Activated CD4-positive, CD25-positive, alpha-beta regulatory T cell treated with anti-CD3 and anti-CD28 coated beads, Interleukin-2, amount 50 U/mL, for 24 hours (primary cell): ENCODE measurements at places on chromosomes 7 and 10.

DNA sequence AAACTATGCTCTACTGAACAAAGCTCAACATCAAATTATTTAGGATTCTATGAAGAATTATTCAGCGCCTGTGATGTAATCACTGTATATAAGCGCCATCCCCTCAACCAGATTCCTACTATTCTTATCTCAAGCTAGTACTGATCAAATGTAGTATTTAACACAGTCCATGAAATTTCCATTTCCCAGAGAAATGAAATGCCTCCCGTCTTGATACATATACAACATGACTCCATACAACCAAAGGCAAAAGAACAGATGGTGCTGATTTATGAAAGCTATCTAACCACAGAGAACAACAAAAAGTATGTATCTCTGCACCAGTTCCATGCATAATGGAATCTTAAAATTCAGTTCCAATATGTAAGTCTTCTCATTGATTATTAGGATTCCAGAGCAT lies 406.1 kb downstream of the PARD3 start:
- no peak for ATAC-seq

DNA sequence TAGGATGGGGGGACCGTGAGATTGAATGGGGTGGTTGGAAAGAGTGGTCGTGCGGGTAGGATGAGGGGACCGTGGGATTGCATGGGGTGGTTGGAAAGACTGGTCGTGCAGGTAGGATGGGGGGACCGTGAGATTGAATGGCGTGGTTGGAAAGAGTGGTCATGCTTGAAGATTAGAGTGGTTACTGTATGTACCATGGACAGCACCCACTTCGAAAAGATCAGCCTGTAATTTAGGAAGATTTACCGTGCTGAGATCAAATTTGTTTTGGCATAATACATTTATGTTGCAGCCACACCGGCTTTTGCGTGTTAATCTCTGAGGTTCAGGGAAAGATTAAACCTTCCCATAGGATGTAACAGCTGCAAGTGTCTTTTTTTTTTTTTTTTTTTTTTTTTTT lies 495.2 kb upstream of the ADARB2 start:
- ATAC-seq: no peak

DNA sequence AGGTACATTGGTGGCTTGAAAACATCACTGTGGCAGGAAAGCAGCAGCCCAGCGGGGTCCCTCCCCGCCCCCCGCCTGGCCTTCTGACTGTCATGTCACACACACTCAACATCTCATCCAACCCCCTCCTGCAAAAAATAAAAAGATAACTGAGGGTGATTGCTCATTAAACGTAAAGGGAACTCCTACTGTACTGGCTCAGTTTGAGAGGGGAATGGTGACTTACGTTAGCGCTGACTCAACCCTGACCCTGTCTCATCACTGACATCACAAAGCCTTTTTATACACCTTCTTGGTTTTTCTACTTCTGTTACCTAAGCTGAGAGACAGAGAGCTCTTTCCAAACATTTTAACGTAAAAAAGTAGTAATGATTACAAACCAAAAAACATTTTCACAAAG lies 48.8 kb downstream of the ADARB2 start:
- no peak for ATAC-seq

DNA sequence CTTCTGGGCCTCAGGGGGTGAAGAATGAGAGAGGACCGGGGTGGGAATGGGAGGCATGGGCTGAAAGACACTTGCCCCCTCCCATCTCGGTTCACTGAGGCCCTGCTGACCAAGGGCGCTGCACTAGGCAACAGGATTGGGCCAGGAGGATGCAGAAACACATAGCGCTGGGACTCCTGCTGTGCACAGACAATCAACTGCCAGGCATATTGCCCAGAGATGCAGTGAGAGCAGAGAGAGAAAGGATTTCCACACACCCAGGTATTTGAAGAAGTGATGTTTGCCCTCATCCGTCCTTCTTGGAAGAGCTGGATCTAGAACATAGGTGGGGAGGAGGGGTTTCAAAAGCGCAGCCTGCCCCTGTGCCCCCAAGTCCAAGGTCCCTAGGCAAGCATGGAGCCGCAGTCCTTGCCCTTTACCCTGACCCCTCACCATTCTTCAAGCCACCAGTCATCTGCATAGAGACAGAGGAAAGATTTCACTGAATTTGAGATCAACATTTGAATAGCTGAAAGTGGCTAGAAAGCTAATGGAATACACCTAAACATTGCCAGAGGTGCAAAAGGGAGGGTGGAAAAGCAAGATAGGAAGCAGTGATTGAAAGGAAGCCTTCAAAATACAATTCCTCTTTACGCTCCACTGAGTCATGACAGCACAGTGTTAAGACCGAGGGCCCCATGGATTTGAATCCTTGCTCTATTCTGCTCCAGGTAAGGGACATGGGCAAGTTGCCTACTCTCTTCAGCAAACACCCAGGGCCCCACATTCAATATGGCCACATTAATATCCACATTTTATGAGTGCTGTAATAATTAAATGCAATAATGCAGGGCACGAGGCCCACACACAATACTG lies 44.2 kb upstream of the TNS3 start:
- ATAC-seq: no peak

- no peak for ATAC-seq
These were observed 122.0 kb downstream of the ADARB2 start for GRCh38 chr10:1615186-1615954.

- ATAC-seq: no peak
These were observed 1.5 kb downstream of the ADGRA1 start for GRCh38 chr10:133088956-133089800.

GRCh38 chr7:116433246-116433645 lies 66.3 kb upstream of the CAV2 start:
- no peak for ATAC-seq

DNA sequence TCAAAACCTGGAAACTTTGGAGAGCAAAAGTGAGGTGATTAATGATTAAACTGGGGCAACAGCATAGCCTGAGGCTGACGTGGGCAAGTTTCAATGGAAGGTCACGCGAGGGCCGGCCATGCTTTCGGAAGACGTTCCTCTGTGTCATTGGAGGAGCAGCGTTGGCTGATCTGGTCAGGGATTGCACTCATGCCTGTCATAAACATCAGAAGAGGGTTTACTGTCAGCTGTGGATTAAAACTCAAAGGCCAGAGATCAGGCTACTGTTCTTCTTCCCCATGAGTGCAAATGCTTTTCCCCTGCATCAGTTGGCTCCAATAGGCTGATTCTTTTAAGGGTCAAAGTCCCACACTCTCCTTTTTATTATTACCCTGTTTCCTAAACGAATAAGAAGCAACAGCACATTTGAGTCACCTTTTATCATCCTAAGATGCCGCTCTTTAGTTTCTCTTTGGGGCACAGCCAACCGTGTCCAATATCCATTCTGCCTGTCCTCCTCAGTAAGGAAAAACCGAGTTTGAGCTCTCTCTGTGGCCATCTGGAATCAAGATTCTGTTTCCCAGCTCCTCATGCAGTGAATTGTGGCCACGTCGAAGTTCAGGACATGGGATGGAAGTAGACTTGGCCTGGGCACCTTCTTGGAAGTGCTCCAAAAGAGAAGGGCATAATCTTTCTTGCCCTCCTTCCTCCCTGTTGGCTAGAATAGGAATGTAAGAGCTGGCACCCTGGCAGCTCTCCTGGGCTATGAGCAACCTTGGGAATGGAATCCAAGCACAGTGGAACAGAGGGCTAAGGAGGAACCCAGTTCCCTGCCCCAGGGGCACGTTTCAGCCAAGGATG lies 62.5 kb upstream of the INSIG1 start:
- ATAC-seq: no peak

DNA sequence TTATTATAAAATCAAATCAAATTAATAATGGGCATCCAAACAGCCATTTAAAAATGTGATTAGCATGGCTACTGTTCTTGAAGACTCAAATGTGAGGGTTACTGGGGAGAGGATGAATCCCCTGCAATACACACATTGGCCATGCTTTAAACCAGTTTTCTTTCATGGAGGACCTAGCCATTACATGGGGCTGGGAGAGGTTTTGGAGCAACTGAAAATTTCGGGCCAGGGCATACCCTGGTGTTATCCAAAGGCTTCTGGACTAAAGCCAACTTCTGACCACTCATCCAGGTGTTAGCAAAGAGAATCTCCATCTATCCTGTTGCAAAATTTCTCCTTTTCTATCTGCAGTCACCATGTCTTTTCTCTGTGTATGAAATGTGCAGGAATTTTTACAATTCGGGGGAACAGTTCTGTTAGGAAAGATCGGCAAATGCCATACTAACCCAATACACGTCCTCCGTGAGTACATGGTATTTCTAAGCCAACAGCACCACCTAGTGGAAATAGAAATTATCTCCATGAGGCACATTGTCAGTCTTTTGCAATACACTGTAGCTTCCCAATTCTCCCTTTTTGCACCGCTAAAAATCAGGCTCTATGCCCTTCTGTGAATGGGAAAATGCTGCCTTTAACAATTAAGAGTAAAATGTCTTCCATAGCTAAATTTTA lies 47.0 kb upstream of the ZNF107 start:
- ATAC-seq: no peak

DNA sequence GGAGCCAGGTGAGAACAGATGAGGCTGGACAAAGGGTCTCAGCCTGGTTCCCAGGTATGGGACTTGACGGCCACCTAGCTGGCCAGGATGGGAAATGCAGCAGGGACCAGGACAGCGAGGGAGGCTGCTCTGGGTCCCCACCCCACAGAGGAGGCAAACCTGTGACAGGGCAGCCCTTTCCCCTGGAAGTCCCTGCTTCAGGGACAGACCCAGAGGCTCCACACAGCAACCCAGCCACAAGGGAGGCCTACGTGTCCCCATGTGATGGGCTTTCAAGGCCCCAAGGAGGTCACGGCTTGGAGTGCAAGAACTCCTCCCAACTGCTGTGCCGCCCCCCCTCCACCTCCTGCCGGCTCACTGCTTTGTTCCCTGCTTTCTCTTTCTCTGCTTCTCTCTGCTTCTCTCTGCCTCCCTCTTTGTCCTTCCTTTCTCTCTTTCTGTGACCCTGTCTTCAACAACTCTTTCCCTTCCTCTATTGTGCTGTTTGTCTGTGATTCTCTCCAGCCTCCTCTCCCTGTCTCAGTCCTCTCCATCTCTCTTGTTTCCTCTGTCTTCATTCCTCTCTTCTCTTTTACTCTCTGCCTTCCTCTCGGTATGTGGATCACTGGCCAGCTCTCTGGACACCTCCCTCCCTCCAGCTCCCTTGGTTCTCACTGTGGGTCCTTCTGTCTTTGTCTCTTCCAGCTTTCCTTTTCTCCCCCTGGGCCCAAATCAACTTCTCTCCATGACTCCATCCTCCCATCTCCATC lies 9.6 kb upstream of the EIF5AL1 start:
- no peak for ATAC-seq

- no peak for ATAC-seq
These were observed 450.6 kb upstream of the AUTS2 start for GRCh38 chr7:69147631-69148030.

- no peak for ATAC-seq
These were observed 18.0 kb downstream of the GRID1 start for GRCh38 chr10:86348321-86349210.

GRCh38 chr10:126549344-126549743 lies 121.1 kb downstream of the C10orf90 start:
- ATAC-seq: no peak

DNA sequence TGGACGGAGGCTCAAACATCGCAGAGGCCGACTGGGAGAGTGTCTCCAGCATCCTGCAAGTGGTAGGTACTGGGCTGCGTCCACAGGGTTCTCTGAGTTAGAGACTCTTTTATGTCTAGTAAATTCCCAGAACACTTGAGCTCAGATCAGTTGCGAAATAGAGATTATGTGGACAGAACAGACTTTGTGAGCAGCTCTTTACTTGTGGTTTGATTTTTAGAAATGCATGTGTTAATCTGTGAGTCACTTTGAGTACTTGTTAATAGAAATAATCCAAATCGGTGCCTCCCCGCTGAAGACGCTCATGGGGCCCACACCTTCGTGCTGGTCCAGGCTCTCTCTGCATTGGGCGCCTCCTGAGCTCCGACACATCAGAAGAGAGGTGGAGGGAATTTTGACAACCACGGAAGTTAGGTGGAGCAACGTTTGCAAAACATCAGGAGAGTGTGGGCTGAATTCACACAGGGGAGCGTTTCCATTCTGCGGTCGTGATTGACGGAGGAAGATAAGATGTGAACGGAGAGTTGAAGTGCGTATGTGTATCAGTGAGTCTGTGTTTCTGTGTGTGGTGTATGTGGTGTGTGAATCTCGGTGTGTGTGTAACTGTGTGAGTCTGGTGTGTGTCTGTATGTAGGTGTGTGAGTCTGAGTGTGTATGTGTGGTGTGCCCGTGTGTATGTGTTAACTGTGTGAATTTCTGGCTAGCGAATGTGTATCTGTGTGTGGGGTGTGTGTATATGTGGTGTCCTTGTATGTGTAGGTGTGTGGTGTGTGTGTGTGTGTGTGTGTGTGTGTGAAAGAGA lies 32.1 kb downstream of the PFKP start:
- ATAC-seq: no peak

DNA sequence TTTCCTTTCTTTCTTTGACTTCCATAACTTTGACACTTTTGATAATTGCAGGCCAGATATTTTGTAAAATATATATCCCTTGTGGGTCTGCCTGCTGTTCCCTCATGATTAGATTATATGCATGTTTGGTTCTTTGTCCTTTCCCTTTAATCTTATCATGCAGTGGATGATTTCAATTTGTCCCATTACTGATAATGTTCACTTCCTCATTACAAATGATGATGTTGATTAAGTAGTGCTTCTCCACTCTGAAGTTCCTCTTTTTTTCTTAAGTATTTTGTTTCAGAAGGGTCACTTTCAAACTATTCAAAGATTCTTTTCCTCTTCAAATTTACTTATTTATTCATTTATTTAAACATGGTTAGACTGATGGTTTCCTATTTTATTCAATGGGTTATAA lies 898.1 kb downstream of the XPNPEP1 start:
- no peak for ATAC-seq

- no peak for ATAC-seq
These were observed 42.6 kb downstream of the GPR37 start for GRCh38 chr7:124723012-124723411.

- ATAC-seq: no peak
These were observed 74.3 kb upstream of the CSTF2T start for GRCh38 chr10:51773681-51774080.

- ATAC-seq: no peak
These were observed 109.8 kb upstream of the IL6 start for GRCh38 chr7:22617166-22617565.

DNA sequence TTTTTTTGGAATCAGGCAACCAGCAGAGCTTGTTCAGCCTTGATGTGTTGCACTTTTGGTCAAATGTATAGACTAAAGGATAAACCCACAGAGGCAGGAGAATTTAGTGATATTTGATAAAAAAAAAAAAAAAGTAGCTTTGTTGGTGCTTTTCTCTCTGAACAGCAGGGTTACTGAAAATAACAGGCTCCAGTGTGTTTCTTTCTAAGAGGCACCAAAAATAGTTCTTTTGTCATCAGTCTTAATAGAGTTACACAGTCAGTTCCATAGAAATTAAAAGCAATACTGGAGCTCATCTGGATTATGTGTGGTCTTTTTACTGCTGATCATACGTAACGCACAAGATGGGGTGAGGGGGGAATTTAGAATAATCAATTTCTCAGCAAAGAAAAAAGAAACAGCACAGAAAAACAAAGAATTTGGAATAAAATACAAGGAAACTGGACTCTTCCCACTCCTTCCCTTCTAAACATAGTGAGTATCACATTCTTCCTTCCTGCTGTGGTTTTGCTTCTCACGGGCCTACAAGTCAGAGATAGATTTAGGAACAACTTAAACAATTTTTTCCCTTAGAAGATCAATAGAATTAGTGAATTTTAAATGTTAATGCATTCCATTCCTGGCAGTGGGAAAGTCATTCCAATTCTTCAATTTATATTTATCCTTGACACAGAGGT lies 178.8 kb upstream of the AKR1E2 start:
- ATAC-seq: no peak
